Activated T-cell treated with anti-CD3 and anti-CD28 coated beads for 4 hours (primary cell): ENCODE measurements at places on chromosomes 12 and 14.
A peak's percentile ranks its signal among the peaks of the same experiment; 100 is the strongest.

GRCh38 chr14:33679461-33680225 is 271.2 kb downstream of the EGLN3 start:
- DNase-seq, result no peak

DNA sequence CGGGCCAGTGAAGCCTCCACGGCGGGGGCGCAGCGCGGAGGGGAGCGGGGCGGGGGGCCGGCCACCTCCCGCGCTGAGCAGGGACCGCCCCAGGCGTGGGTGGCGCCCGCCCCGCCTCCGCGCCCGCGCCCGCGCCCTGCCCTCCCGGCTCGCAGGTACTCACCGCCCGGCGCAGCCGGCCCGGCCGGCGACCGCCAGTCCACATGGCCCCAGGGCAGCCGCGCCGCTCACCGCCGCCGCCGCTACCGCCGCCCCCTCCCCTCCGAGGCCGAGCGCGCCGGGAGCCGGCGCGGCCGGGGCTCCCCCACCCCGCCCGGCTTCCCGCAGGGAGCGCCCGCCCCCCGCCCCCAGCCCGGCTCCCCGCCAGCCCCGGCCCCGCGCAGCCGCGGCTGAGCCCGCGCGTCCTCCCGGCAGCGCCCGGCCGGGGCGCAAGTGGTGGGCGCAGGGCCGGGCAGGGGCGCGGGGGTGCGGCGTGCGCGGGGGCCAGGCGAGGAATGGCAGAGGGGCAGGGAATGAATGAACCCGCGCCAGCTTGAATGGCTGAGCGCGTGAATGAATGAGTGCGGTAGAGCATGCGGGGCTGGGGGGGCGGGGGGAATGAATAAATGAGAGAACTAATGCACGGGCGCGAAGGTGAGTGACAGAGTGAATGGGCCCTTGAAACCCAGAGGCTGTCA is at the start of gene BEGAIN:
Gene BEGAIN (minus strand): TSS at position 332 of the 677 bp plus-strand sequence. CDS start 127 bp downstream, at position 205.
- peak; percentile 27 for DNase-seq

GRCh38 chr12:24977060-24977459 is 28.2 kb upstream of the BCAT1 start:
- no peak for DNase-seq

DNA sequence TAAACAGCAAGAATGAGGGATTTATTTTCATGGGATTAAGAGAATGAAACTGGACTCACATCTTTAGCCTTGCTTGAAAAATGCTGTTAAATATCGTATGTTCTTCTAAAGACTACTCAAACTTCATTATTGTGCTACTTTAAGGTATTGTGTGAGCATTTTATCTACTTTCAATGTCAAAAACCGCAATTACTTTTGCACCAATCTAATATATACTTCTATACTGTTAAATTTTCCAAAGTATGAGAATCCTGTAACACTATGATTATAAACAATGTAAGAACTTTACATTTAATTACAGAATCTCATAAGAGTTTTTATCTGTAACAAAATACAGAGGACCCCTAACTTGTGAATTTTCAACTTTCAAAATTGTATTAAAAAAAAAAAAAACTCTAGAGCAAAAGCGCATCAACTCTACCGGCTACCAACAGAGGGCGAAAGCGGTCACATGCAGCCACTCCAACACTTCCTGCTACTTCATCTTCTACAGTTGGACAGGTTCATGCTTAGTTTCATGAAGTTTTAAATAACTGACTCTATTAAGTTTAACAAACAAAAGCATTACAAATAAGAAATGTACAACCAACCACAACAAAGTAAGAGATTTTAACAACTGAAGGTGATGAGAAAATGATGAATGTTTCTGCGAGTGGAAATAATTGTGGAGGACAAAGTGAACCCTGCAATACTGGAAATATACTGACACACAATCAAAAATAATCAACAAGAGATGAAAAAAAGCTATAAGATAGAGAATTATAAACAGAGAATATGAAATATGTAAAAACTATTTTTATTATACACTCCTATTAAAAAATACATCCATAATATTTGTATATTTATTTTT is 210.9 kb downstream of the MED13L start:
- DNase-seq, result peak; percentile 30

GRCh38 chr14:68652433-68652690 is 140.5 kb downstream of the ZFP36L1 start:
- DNase-seq, result no peak

DNA sequence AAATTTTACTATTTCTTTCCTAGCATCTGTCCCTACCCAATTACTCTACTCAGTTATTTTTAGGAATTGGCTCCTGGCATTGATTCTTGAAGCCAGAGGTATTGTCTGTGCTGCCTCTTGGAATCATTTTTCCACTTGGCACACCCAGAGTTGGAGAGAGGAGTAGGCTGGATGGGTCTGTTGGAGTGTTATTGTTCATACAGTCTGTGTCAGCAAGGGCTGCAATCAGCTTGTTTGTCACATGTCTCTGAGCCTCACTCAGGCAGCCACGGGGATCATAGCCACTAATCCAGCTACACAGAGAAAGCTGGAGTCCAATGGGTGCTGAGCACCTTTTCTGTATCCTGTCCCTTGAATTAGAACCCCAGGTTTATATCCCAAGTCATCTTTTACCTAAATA is 176.0 kb upstream of the DYRK2 start:
- no peak for DNase-seq

- no peak for DNase-seq
These were observed 21.9 kb upstream of the MAP1LC3B2 start for GRCh38 chr12:116537101-116537904.

DNA sequence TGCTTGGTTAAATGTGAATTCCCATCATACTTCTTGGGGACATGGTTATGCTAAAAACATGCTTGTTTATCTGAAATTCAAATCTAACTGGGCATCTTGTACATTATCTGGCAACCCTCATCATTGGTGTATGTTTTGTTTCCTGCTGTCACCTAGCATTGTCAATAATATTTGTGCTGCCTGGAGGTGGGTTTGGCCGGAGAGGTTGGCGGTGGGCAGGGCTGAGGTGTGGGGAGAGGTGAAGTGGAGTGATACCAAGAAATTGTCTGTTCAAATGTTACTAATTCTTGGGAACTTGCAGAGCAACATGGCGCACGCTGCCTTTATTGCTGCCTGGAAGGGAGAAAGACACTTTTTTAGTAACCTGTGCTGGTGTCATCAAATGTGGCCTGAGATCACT is 280.5 kb downstream of the VRK1 start:
- DNase-seq, result no peak

DNA sequence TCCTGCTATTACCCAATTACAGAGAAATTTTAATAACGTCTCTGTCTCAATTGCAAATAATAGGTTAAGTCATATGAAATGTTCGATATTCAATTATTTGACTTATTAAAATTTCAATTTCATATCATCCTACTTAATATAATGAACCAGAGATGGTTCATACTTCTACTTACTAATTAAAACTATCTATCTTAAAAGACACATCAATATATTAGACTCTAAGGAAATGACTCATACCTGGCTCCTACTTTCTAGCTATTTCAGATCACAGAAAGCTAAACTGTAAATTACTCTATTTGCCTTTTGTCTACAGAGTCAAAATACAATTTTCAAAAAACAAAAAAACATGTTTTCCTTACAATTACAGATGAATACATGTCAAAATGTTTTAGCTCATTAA is 99.6 kb downstream of the CAPZA3 start:
- DNase-seq, result no peak

DNA sequence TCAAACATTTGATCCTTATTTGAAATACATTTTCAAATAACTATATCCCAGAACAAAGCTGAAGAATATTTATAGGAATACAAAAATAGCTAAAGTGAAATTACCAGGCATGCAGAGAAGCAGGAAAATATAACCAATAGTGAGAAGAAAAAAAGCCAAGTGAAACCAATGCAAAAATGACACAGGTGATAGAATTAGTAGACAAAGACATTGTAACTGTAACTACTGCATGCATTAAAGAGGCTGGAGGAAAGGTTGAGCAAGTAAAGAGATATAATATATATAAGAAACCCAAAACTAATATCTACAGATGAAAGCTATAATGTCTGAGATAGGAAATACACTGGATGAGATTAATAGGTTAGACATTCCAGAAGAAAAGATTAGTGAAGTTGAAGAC is 49.2 kb upstream of the PRPF39 start:
- no peak for DNase-seq

DNA sequence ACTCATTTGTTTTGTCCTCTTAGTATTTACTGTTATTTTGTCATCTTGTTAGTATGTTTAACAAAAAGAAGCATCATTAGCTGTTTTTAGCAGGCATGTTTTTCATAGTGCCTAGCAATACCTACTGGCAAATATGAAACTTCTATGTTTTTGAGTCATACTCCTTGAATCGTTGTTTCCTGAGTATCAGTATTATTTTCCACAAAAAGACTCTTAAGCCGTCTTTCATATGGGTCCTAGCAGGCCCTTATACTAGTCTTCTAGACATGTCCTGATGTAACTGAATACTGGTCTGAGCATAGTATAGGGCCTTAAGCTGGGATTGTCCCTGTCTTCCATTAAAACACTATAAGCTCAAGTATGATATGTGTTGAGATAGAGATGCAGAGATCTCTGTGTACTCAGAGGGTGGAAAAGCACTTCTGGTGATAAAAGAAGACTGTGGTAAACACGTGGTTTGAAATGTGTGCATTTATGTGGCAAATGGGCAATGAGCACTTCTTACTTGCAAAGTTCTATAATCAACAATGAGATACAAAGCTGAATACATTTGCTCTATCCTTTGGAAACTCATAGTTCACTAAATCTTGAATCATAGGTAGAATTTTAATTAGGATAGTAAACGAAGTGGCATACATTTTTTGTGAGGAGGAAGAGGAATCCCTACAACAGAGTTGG is 348.8 kb downstream of the PDZRN4 start:
- no peak for DNase-seq

GRCh38 chr12:112020947-112021457 is 7.8 kb downstream of the ERP29 start:
- DNase-seq, result no peak

- no peak for DNase-seq
These were observed 198.2 kb downstream of the CHST11 start for GRCh38 chr12:104654665-104655609.

DNA sequence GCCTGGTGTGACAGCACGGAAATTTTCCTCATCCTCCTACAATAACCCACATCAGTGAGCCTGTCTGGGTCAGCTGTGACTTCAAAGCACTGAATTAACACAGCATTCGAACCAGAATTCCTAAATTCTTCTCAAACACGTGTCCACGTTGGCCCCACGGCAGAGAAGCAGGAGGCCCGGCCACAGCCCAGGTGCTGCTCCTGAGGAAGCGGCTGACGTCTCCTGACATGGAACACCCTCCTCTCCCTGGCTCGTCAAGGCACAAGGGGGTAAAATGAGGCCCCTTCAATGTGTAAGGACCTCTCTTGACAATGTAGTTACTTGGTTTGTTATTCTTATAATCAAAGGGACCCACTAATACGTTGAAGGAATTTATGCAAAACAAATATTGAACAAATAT is 156.3 kb upstream of the GSC start:
- DNase-seq, result no peak

- no peak for DNase-seq
These were observed 23.9 kb upstream of the NAP1L1 start for GRCh38 chr12:76108356-76108755.

- DNase-seq, result no peak
These were observed 101.5 kb downstream of the PDE6H start for GRCh38 chr12:15074351-15074750.

- DNase-seq, result no peak
These were observed 94.1 kb upstream of the GARIN6 start for GRCh38 chr12:99553461-99553860.

GRCh38 chr12:98401427-98401826 is 114.0 kb upstream of the TMPO start:
- no peak for DNase-seq

DNA sequence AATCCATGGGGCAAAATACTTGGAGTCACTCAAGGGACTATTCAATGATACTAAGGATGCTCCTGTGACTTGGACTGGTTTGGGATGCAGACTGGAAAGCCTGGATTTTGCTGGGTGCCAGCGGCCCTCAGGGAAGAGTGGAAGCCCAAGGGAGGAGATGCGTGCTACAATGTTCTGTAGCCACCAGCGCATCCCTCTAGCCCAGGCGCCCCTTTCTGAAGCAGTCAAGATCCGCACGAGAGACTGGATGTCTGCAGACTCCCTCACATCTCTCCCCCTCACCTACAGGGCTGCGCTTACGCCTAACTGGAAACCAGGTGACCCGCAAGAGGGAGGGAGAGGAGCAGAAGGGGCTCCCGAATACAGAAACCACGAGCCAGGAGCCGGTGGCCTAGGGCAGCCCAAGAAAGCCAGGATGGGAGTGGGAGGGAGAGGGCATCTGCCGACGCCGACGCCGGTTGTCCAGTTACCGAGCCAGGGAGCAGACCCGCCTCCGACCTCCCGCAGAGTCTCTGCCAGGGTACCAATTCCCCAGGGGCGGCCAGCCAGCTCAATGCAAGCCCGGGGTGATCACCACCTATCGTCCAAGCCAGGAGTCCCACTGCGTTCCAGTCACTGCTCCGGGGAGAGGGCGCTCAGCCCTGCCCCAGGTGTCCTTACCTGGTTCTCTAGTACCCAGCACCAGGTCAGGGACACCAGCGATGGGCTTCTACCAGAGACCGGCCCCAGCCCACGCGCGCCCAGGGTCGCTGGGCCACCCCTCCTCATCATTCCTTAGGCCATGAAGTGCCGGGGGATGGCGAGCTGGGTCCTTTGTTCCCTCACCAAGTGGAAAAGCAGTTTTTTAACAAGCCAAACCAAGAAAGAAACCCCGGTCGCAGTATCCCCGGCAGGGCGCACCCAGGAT is 1.2 kb downstream of the NTN4 start:
- no peak for DNase-seq

DNA sequence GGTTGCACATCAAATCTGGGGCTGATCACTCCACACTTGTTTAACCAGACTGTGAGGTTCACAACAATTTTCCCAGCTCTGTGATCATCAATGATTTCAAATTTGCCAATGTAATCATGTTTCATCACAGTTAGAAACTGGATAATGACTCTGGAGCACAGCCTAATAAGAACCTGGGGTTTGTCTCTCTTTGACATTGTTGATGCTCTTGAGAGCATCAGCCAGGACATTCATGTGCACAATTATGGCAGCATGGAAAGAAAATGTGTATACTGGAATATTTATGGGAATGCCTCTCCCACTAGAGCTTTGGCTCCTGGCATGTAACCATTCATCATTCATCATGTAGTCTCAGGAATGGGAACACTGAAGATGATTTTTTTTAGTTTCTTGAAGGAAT is 47.0 kb downstream of the SIX1 start:
- DNase-seq, result no peak

- no peak for DNase-seq
These were observed 4.2 kb upstream of the HRK start for GRCh38 chr12:116885491-116885890.

- no peak for DNase-seq
These were observed 25.6 kb upstream of the ARID2 start for GRCh38 chr12:45703942-45704341.

DNA sequence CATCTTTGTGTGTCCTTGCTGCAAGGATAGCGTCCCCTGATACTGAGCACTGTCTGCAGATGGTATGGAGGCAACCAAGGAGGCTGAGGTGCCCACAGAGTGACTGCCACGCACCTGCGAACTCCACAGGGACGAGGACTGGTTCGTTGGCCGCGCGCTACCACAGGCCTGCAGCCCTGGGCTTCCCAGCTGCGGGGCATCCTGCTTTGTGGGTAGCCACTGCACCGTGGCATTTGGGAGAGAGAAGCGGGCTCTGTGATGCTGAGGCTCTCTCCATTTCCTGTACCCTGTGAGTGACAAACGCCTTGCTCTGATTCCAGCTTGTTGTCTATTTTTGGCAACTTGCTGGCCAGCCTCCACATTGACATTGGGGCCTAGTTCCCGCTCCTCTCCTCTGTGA is 76.3 kb downstream of the SLC15A4 start:
- no peak for DNase-seq

GRCh38 chr14:51334566-51334965 is 94.5 kb downstream of the TMX1 start:
- DNase-seq, result no peak

GRCh38 chr14:61443481-61443880 is 122.1 kb downstream of the PRKCH start:
- DNase-seq, result no peak
